Activated CD4-positive, alpha-beta T cell treated with anti-CD3 and anti-CD28 coated beads, Interleukin-2, amount 50 U/mL, for 1 hour (primary cell): ENCODE measurements at places on chromosomes 5 and 9.
A peak's percentile ranks its signal among the peaks of the same experiment; 100 is the strongest.

DNA sequence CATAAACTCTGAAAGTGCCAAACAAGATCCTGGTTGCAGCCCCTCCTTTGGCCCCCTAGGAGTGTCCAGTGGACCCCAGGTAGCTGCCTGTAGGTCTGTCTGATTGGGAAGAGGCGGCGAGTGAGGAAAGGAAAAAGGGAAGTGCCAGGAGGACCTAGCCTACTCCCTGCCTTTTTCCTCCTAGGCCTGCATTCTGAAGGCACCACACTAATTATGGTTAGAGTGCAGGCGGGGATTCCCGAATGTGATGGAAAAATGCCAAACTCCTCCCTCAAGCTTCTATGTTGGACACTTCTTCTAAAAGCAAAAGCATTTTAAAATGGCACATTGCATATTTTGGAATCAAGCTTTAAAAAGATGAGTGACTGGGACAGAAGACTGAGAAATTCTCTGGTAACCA, 83.2 kb upstream of the SMIM15 start:
- no peak for DNase-seq

- DNase-seq = no peak
These were observed 122.6 kb downstream of the APBA1 start for GRCh38 chr9:69549310-69550202.

DNA sequence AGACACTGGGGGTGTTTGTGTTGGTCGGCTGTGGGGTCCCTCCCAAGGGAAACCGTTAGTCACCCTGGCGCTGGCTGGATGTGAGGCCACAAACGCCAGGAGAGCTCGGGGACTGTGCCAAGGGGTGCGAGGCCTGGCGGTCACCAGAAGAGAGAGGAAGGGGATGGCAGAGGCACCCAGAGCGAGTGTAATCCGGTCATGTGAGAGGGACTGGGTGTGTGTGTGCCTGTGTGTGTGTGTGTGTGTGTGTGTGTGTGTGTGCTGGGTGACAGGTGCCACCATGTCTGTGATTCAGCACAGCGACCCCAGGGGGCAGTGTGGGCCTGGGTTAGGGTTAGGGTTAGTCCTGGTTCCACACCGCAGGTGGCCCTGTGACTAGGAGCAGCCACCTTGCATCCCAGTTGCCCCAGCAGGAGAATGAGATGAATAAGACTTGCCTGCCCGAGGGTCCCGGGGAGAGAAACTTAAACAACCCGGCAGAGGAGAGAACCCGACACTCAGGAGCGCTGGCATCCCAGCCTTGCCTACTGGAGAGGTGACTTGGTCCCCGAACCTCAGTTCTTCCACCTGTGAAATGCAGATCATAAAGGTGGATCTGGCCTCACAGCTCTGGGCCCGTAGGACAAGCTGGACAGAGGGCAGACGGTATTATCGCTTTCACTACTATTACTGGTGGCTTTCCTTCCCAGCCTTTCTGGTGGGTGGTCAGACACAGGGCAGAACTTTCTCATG, 1.4 kb upstream of the ADAMTSL2 start:
- peak; percentile 70 for DNase-seq

DNA sequence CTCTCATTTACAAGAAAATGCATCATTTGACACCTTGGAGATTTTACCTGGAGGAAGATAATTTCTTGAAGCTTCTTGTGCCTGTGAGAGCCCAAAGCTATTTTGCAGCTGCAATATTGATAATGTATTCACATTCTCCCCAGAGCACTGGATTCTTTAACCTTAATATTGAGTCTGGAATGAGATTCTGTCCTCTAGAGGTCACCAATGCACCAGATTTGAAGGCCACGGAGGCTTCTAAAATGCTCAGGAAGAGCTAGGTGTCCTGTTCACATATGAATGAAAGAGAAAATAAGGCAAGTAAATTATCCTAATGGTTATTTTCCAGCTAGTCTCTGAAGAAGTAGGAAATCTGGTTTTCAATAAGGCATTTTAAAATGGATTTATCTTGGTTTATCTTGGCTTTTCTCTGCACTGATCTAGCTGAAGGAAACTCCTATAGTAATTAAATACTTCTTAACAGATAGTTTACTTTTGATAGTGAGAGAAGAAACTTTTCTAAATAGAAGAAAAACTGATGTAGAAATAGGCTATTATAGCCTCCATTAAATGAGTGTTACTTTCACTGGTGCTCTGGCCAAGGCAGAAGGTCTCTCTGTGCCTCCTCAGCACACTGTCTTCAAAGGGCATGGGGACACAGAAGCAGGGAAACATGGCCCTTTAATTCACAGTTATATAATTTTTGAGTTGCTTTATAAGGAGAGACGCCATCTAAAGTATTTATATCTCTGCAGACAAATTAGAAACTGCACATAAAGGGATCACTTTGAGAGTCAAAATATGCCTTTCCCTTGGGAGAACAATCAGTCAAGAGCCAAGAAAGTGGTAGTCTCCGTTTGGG, 297.0 kb upstream of the ACTBL2 start:
- DNase-seq = no peak

- no peak for DNase-seq
These were observed 101.5 kb downstream of the GCNT1 start for GRCh38 chr9:76560481-76560922.

DNA sequence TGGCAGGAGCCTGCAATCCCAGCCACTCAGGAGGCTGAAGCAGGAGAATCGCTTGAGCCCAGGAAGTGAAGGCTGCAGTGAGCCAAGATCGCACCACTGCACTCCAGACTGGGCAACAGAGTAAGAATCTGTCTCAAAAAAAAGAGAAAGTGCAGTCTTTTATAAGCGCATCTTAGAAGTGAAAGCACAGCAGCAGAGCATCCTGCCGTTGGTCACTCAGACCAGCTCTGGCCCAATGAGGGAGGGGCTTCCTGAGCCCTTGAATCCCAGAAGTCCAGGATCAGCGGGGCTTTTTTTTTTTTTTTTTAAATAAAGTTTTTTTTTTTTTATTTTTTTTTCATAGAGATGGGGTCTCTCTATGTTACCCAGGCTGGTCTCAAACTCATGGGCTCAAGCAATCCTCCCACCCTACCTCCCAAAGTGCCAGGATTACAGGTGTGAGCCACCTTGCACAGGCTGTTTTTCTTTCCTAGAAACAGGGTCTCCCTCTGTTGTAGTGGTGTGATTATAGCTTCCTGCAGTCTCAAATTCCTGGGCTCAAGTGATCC, 42.3 kb downstream of the NAIF1 start:
- no peak for DNase-seq

- DNase-seq = no peak
These were observed 75.2 kb downstream of the PDE6A start for GRCh38 chr5:149869411-149869821.

- DNase-seq = peak; percentile 22
These were observed 33.3 kb upstream of the ABCA1 start for GRCh38 chr9:104961238-104961637.

GRCh38 chr5:72144762-72145161, 37.5 kb downstream of the MAP1B start:
- DNase-seq = no peak

DNA sequence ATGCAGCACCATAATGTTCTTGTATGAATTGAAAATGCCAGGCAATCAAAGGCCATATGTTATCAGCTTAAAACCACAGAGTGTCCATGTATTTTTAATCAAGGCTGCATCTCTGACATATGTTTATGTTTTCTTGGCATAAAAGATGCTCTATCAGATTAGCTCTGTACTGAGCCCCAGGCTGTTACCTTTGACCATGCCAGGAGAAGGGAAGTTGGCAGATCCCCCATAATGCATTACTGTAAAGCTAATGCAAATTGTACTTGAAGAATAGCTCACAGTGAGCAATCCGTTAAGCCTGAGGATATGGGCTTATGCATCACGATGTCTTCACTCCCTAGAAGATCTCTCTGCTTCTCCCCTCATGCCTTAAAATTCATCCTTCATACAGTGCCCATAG, 414.4 kb downstream of the BRINP1 start:
- no peak for DNase-seq

GRCh38 chr9:121499427-121500164, at the start of gene GGTA1:
Gene GGTA1 (minus strand): TSS chr9:121499844. CDS start chr9:121467922, 31,922 bp downstream.
- DNase-seq = no peak

DNA sequence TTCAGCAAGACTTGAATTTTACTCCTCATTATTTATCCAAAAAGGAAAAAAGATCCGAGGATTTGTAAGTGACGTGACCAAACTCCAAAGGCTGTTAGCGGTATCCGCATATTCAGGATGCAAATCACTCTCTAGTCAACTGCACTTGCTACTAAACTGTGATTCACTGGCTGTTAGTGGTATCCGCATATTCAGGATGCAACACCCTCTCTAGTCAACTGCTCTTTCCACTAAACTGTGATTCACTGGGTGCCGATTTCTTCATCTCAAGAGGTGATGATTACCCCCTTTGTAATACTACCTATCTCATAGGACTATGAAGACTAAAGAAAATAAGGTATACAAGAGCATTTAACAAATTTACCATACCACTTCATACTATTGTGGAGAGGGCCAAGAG, 5.7 kb downstream of the MAPKAP1 start:
- DNase-seq = no peak
